Renal cortical epithelial cell (primary cell): ENCODE measurements at places on chromosomes 5 and 9.

DNA sequence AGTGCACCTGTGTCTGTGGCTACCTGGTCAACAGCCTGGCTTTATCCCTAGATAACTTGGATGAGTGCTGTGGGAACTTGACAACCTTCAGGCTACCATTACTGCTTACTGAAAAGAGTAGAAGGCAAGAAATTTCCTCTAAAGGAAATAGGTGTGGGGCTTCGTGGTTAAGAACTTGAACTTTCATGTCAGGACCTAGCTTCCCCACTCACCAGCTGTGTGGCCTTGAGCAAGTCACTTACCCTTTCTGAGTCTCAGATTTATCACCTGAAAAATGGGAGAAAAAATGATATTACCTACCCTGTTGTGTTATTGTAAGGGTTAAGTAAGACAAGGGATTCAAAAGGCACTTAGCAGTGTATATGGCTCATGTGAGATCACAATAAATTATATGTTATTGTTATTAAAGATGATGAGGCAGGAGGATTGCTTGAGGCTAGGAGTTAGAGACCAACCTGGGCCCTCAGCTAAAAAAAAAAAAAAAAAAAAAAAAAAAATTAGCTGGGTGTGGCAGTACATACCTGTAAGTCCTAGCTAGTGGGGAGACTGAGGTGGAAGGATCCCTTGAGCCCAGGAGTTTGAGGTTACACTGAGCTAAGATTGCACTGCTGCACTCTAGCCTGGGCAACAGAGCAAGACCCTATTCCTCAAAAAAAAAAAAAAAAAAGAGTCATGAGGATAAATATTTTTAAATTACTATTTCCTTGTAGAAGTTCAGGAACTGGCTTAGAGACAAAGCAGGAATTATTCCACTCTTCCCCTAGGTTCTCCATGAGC lies 97.0 kb upstream of the SPRY4 start:
- DNase-seq = no peak

GRCh38 chr5:74174366-74174765 lies 466.2 kb downstream of the ENC1 start:
- DNase-seq = no peak

DNA sequence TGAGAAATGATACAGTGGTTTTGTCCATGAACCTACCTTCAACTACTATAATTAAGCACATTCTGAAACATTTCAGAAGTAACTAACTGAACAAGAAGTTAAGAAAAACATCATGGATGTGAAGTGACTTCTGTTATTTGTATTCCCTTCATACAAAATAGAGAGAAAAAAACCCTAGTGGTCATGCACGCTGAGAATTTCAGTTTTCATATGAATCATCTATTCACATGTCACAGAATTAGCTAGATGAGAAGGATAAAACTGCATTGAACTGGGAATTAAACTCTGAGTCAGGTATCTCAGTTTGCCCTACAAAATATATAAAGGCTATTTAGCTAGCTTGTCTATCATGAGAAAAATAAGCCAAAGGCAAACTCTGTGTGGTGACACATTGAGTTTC lies 451.8 kb upstream of the FTMT start:
- DNase-seq = no peak

- peak; percentile 100 for DNase-seq
Measured at GRCh38 chr9:88477300-88477751, 57.7 kb upstream of the NXNL2 start.

DNA sequence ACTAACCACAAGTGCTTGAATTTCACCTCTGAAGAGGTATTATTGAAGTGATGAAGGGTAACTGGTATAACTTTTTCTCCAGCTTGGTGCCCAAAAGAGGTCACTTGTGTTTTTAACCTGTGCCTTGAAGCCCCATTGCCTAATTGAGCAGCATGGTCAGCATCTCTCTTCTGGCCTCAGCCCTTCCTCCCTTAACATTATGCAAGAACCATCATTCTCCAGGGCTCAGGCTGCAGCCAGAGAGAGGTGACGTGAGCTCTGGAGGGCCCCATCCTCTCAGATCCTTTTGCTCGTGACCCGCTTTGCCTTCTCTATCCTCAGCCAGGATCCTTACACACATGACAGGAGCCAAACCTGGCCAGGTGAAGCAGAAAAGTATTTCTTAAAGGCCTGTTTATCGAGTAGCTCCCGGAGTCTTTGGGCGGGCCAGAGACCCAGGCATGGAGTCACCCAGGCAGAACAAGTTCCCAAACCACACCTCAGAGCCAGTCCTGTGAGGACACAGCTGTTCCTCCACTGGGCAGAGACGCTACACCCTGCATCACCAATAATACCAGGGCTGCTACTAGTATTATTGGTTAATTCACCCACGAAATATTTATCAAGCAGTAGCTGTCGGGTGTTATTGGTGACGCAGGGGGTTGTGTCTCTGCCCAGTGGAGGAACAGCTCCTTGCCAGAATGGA lies 29.6 kb upstream of the BOD1 start:
- DNase-seq = peak; percentile 56

GRCh38 chr5:177610770-177611445 lies 11.0 kb downstream of the B4GALT7 start:
- no peak for DNase-seq

DNA sequence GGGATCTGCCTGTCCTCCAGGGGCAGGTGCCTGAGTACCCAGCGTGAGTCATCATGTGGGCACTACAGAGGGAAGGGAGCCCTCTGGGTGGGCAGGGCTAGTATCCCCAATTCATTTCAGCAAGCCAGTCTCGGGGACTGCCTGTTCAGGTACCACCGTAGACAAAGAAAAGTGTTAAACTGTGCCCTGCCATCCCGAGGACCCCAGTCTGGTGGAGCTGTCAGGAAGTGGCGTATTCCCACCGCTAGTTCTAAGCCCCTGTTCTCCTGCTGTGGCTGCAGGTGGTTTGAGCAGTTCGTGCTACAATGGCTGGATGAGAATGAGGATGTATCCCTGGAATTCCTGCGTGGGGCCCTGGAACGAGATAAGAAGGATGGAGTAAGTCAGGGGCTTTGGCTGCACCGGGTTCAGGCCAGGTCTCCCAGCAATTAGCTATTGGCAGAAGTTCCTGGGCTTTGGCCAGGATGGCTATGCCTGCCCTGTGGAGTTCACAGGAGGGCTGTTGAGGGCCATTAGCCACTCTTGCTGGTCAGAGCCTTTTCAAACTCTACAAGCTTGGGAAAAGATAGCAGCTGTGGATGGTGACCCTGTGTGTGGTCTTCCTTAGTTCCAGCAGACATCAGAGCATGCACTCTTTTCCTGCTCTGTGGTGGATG lies 93.2 kb upstream of the RUSC2 start:
- DNase-seq = no peak

DNA sequence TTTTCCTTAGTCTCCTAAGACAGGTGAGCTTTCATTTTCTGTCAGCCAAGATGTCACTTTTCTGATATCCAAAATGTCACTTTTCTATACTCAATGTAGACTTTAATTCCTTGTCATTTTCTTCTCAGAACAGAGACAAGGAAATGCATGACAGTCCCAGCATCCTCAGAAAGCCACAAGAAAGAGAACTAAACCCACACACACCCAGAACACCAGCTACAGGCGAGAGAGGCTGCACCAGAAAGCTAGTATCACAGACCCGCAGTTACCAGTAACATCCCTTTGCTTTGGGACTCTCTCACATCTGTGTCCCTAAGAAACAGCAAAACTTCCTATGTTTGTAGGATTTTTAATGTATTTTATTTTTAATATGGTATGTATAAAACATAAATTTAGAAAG lies 17.1 kb downstream of the TRMO start:
- no peak for DNase-seq

- no peak for DNase-seq
Measured at GRCh38 chr5:139462586-139463276, at the start of gene ECSCR. Gene ECSCR (minus strand): TSS chr5:139462743. CDS start chr5:139462670, 73 bp downstream.
